PC-9 (cell line): ENCODE measurements at places on chromosomes 13 and 19. TPM values are rescaled to one million over a fixed set of nuclear protein-coding genes. Genes with fewer than 3 reads are reported as not detected.

DNA sequence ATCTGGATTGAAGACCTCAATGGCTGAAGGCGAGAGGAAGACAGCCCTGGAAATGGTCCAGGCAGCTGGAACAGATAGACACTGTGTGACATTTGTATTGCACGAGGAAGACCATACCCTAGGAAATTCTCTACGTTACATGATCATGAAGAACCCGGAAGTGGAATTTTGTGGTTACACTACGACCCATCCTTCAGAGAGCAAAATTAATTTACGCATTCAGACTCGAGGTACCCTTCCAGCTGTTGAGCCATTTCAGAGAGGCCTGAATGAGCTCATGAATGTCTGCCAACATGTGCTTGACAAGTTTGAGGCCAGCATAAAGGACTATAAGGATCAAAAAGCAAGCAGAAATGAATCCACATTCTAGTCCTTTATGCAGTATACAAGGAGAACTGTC, 1.2 kb downstream of the POLR1D start:
- no peak for DNase-seq
- H3K27me3 ChIP-seq, result no peaks in the 10 kb centered on the region
- no peak overlapping the region for H3K27ac ChIP-seq
- H3K36me3 ChIP-seq, result peaks cover 35% of the 10 kb centered on the region; the same call in 1 of the 2 replicates

DNA sequence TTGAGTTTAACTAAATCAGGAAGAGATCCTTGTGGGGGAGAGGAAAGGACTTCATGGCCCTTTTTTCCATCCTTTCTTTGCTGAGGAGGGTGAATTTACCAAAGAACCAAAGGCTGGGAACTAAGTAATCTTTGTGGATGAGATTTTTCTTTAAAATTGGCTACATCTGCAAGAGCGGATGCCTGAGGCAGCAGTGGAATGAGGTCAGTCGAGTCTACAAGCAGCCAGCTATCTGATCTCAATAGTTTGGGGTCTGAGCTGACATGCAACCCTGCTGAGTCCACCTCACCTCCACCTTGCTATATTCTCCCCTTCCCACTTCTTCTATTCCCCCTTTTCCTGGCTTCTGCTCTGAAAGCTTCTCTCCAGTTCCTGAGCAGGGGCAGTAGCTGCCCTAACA, 3.6 kb upstream of the DNAJC15 start:
- H3K4me1 ChIP-seq, result 0 out of 2 replicates have a peak, but pooled peaks cover 4% of the 10 kb centered on the region
- no peak overlapping the region for H3K4me3 ChIP-seq
- no peaks in the 10 kb centered on the region for H3K36me3 ChIP-seq
- no peaks in the 10 kb centered on the region for H3K27me3 ChIP-seq

- H3K36me3 ChIP-seq, result no peaks in the 10 kb centered on the region
- H3K4me1 ChIP-seq, result peaks cover 10% of the 10 kb centered on the region
- H3K4me3 ChIP-seq, result no peak overlapping the region
- no peak for DNase-seq
These were observed 823.0 kb downstream of the PCDH9 start for GRCh38 chr13:66407128-66407527.

PLA2G4C gene
- total RNA-seq, result 1.2 TPM in 1 of 2 replicates, not detected in the other

ZNF66 gene
- total RNA-seq, result 3.9 and 4.9 TPM in 2 replicates

GRCh38 chr13:109241160-109241559, 545.2 kb downstream of the IRS2 start:
- H3K4me1 ChIP-seq, result peaks cover 39% of the 10 kb centered on the region
- H3K27ac ChIP-seq, result no peak overlapping the region
- no peak overlapping the region for H3K4me3 ChIP-seq
- DNase-seq, result no peak
- H3K27me3 ChIP-seq, result no peaks in the 10 kb centered on the region

TEKTIP1 gene
- total RNA-seq, result 4.7 and 4.9 TPM in 2 replicates

ZNF528 gene
- total RNA-seq, result 24.0 and 32.6 TPM in 2 replicates

DNA sequence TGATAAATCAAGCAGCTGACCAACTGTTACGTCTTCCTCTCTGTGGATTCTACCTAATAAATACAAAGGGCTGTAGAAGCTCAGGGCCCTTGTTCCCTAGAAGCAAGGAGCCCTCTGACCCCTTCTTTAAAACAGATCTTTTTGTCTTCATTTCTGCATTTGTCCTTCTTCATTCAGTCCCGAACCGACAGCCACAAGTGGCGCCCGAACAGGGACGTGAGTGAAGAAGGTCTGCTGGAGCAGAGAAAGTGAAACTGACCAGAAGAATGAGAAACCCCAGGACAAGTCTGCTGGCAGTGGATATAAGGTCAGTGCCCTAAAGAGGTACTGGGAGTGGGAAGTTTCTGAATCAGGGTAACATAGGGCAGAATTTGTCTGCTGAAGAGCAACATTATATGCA, 13.1 kb downstream of the ZNF773 start:
- no peaks in the 10 kb centered on the region for H3K27me3 ChIP-seq
- no peak for DNase-seq
- H3K4me3 ChIP-seq, result no peak overlapping the region
